ENCODE measurements at places on chromosomes 6 and 20. TPM values are rescaled to one million over a fixed set of nuclear protein-coding genes. Genes with fewer than 3 reads are reported as not detected.

- no peak for DNase-seq
These were observed 5.9 kb downstream of the ULBP1 start for GRCh38 chr6:149969635-149970034.

GRCh38 chr6:84769306-84769705 lies 4.9 kb upstream of the TBX18 start:
- DNase-seq: no peak

GRCh38 chr20:59183751-59184150 lies 20.1 kb downstream of the ZNF831 start:
- DNase-seq: no peak

- DNase-seq: no peak
These were observed 43.7 kb downstream of the ADNP start for GRCh38 chr20:50887576-50887975.

- DNase-seq: peak; percentile 61
These were observed 37.1 kb downstream of the IGF2R start for GRCh38 chr6:160005861-160006540.

GRCh38 chr20:63701051-63701328 lies 4.5 kb downstream of the TNFRSF6B start:
- no peak for DNase-seq

DNA sequence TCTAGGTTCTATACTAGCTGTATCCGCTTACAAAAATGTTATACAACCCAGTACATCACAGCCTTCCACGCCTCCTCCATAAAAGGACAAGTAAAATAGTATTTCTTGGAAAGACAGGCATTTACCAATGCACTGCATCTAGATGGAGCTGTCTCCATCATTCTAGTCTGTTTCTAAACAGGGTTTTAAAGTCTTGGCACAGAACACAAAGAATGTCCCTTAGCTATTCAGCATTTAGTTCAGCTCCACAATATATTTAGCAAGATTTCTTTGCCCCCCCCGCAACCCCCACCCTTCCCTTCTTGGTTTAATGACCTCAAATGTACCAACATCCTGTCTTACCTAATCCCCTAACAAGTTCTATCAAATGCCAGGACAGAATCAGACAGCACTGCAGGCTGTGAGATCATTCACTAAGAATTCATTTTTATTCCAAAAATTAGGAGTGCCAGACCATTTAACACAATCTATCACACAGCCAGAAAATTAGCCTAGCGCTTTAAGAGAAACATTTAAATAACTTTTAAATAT lies 198.6 kb downstream of the BACH2 start:
- peak; percentile 53 for DNase-seq

CCM2L gene
- 5.2 TPM for polyA plus RNA-seq

POU5F1 gene
- 6.5 TPM for polyA plus RNA-seq

LKAAEAR1 gene
- polyA plus RNA-seq: not detected

All from left kidney (tissue), 8 donors.